ENCODE measurements at places on chromosomes 2 and 18.

DNA sequence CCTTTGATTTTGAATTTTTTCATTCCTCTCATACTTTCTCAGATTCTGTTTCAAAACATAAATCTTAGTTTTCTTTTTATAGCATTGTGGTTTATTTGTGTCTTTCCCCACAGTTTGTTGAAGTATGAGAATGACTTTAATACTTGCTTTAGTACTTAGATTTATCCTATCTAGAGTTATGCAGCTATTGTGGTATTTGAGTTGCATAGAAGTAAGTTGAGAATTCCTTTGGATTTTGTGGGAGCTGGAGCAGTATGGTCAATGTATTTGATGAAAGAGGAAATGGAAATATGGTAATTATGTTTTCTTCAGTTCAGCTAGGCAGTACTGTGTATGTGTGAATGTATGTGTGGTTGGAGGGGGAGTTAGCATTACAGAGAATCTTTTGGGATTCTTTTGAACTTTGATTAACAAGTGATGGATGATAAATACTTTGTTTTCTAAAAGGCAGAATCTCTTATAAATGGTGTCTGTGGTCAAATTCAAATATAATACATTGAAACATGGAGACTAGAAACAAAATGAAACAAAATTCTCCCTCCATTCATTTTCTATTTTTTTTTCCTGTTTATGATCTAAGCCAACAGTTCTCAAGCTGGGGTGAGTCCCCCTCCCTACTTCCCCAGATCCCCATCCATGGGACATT lies 3.0 kb downstream of the ACVR2A start:
- no peak for DNase-seq

- no peak for DNase-seq
These were observed 13.6 kb downstream of the MRO start for GRCh38 chr18:50806208-50806616.

GRCh38 chr2:145593280-145593679 lies 1073.4 kb upstream of the ZEB2 start:
- no peak for DNase-seq

- no peak for DNase-seq
These were observed 596.4 kb downstream of the FBXO15 start for GRCh38 chr18:73551211-73551610.

DNA sequence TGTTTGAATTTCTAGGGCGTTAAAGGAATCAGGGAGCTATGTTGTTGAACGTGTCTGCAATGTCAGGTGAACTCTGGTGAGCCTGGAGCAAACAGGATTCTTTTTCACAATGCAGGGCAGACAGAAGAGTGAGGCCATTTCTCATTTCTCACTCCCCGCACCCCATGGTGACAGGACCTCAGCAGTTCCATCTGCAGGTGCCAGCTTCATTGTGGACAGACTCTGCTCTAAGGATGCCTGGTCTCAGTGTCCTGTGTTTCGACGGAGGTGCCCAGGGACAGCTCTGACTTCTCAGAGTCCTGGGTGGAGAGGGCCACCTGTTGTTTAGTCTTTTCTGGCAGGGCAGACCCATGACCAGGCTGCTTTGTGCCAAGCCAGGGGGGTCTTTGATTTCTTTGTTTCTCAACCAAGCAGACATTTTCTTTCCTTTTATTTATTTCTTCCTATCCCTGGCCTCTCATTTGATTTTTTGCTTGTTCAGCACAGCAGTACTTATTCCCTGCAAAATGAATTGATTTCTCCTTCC lies 201.5 kb downstream of the RNF144A start:
- DNase-seq: no peak

- no peak for DNase-seq
These were observed 39.7 kb downstream of the C2orf76 start for GRCh38 chr2:119326938-119327337.

DNA sequence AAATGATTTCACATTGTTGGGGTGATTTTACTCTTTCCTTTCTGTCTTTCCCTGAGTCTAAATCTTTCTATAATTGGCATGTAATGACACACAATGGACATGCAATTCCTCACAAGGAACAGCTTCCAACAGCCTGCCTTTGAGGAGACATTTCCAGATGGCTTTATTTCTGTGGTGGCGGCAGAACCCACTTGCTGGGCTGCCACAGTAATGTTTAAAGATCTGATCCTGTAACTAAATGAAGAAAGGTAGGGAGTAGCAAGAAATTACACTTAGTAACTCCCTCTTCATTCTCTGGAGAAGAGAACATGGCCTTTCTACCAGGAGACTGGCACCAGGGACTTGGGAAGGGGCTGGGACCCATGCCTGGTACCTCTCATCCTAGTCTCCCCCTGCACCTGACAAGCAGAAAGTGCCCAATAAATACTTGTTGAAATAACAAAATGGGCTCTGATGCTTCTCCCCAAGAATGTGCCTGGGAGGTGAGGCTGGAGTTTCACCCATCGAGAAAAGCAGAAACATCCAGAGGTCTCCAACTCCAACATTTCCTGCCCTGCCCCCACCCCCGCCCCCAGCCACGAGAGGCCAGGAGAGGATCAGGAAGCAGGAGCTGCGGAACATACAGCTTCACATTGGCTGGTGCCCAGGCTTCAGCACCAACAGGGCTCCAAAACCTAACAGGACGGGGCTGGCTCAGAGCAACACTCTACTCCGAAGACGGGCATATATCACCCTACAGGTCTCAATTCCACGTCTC lies 92.1 kb downstream of the PXDN start:
- no peak for DNase-seq

GRCh38 chr2:172204762-172205161 lies 102.1 kb upstream of the DLX2 start:
- no peak for DNase-seq

GRCh38 chr18:79852561-79853302 lies 55.0 kb downstream of the KCNG2 start:
- no peak for DNase-seq

DNA sequence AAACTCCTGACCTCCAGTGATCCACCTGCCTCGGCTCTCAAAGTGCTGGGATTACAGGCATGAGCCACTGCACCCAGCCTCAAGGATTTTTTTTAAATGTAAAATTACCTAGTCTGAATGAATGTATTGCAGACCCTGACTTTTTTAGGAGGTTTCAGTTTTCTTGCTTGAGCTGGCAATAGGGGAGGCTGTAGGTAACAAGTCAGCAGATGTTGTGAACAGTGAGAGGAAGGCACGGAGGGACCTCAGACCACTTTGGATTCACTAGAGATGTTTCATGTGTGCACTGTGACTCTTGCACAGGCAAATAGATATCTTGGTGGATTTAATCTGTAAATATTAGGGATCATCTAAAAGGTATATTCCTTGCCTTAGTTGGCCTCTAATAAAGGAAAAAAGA lies 6.4 kb downstream of the NDUFV2 start:
- DNase-seq: no peak

DNA sequence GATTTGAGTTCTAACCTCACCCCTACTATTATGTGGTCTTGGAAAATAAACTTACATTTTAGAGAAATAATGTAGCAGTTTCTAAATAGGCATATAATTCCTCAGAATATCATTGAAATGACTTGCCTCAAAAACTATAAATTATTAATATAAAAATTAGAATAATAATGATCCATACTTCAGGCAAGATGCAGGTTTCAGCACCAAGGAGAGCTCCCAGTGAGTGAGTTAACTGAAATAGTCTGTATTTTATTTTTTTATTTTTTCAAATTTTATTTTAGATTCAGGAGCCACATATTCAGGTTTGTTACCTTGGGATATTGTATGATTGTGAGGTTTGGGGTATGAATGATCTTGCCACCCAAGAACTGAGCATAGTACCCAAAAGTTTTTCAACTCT lies 472.2 kb upstream of the DCC start:
- no peak for DNase-seq

DNA sequence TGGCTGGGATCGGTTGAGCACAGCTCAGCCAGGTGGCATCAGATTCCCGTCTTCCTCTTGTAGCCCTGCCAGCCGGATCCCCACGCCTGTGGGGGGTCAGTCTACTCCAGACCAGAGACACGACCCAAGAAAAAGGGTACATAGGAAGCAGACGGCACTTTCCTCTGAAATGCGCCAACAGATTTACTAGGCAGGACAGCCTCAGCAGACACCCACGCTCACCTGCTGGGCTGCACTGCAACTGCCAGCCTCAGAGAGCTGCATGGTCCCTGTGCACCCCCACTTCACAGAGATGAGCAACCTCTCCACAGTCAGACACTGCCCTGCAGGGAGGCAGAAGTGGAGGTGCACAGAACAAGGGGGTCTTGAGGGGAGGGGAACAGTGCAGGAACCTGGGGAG lies 75.7 kb upstream of the OTOS start:
- no peak for DNase-seq

- DNase-seq: no peak
These were observed 166.0 kb downstream of the AGAP1 start for GRCh38 chr2:235659767-235660322.

GRCh38 chr18:49071778-49072177 lies 121.0 kb upstream of the SMAD7 start:
- DNase-seq: no peak

DNA sequence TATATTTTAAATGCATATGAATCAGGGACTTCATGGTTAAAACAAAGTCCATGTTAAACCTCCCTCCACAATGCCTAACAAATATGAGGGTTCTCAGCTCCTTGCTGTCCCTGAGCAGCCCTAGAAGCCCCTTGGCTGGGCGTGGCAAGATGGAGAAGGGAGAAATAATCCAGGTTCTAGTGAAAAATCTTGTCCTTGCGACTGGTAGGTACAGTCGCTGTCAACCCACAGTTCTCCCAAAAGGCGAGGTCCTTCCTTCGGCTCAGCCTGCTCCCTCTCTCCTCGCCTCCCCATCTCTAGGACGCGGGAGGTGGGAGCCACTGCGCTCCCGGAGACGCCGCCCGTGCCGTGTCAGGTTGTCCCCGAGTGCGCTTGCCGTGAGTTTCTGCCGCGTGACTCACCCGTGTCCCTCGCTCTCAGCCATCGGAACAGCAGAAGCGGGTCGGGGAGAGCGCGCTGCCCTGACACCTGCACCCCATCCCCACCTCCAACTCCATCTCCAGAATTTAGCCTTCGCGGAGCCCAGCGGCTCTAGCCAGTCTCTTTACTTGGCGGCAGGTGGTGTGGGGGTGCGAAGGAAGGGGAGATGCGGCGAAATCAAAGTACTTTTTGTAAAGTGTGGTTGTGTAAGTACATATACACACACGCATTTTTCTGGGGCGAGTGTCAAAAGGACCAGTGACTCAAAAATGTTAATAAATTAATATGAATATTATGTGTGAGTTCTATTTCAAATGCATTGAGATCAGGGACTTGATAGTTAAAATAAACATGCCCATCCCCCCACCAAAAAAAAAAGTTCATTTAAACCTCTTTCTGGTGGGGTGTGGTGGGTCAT lies 65.1 kb upstream of the TMEM17 start:
- DNase-seq: no peak

DNA sequence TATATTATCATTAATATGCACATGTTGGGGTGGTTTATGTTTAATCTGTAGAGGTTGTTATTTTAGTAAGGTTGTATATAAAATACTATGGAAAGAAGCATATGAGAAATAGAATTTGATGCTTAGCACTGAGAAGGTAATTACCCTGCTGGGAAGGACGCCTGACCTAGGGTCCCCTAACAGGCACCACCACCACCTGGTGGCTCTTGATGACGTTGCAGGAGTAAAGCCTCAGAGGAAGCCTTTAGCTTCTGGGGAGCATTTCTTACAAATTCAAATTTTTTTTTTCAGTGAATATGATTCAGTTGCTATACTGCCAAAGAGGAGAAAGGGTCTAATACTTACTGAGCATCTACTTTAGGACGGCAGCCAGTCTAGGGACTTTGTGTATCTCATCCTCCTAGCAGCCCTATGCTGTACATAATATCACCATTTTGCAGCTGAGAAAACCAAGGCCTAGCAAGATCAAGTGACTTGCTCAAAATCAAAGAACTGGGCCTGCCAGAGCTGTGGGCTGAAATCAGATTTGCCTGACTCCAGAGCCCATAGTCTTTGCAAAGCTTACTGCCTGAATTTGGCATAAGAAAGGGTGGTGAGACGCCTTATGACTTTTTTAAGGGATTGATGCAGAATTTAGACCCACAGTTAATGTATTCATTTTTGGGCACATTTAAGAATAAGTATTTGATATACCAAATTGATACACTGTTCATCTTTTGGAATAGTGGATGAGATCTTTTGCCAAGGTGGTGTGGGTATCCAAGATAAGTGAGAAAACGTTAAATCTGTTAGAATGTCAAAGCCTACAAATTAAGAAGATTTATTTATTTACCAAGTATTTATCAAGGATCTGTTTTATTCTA lies 78.8 kb upstream of the GAREM1 start:
- DNase-seq: peak; percentile 48

DNA sequence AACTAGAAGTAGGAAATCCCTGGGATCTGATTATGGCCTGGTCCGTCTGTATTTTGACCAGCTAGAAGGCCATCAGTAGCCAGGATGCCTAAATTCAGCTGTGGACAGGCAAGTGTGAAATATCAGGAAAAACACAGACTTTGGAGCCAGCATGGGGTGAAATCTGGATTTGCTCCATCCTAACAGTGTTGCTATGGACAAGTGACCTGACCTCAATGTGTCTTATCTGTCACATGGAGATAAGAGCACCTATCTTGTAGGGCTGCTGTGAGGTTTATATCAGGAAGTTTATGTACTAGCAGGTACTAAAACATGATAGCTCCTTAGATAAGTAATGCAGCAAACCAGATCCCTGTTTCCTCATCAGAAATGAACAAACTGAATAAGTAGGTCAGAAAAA lies 460.4 kb downstream of the STK39 start:
- DNase-seq: no peak

- DNase-seq: no peak
These were observed 57.1 kb upstream of the OTOS start for GRCh38 chr2:240197462-240198139.

GRCh38 chr2:47631306-47631705 lies 151.6 kb upstream of the MSH6 start:
- DNase-seq: no peak

GRCh38 chr2:186544255-186544675 lies 45.6 kb upstream of the ITGAV start:
- no peak for DNase-seq

DNA sequence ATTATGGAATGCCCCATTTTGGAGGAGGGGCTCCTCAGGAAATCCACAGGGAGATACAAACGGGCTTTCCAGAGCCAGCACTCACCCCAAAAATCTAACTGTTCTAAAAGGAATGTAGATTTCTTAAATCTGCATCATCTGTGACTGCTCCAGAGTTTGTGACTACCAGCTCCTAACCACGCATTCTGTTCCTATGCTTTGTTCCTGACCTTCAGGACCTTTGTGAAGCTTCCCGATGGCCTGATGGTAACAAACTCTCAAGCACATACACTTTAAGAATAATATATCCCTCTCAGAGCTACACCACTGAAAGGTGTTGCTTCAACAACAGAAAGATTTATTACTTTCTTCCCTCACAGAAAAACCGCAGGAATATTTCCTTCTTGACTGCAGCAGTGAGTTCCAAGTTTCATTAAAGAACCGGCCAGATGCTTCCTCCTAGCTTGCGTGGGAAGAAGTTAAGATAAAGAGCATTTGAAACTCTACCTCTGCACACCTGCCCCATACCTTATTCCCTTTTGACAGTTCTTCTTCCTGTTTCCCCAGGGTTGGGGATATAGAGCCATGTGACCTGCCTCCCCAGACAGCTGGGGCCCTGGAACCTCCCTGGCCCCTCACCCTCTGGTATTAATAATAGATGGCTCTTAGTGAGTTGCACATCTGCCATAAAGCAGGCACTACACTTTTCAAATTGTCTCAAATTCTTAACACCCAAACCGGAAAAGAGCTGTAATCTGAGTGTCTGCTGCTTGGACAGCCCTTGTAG lies 40.2 kb upstream of the EML4 start:
- no peak for DNase-seq
